Stimulated activated naive B cell treated with anti-CD40 and anti-IgM and Interleukin-4, amounts not matched to agents 10 μg/mL and 1 μg/mL and 100 μg/mL, for 72 hours (primary cell): ENCODE measurements at places on chromosomes 12 and 14.

DNA sequence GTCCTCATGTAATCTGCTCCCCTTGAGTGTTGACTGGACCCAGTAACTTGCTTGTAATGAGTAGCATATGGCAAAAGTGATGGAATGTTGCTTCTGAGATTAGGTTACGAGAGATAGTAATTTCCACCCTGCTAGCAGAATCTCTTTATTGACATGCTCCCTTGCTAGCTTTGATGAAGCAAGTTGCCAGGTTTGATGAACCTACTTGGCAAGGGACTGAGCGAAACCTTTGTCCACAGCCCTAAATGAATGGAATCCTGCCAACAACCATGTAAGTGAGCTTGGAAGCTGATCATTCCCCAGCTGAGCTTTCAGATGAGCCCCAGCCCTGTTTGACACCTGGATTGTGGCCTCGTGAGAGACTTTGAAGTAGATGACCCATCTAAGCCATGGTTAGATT is 120.8 kb upstream of the PLXNC1 start:
- H3K36me3 ChIP-seq = peaks cover 12% of the 10 kb centered on the region
- H3K27me3 ChIP-seq = peaks cover 13% of the 10 kb centered on the region
- no peak overlapping the region for H3K27ac ChIP-seq
- no peak for DNase-seq
- no peak overlapping the region for H3K4me3 ChIP-seq
- no peaks in the 10 kb centered on the region for H3K4me1 ChIP-seq

DNA sequence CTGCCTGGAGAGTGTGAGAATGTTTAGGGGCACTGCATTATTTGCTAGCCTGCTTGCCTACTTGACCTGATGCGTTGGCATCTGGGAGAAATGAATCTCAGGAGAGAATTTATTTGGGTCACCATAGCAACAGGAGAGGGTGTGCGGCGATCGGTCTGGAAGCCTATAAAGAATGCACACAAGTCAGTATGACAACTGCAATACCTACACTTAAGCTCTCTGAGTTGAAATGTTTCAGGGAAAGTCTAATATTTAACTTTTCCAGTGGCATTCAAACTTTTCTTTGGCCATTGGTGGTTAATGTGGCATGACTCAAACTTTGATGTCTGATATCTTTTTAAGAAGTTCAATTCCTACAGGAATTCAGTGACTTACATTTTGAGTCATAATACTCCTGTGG is 205.1 kb downstream of the NEDD1 start:
- DNase-seq = no peak
- H3K27me3 ChIP-seq = peaks cover 5% of the 10 kb centered on the region
- H3K4me1 ChIP-seq = no peaks in the 10 kb centered on the region
- H3K36me3 ChIP-seq = no peaks in the 10 kb centered on the region
- no peak overlapping the region for H3K27ac ChIP-seq

DNA sequence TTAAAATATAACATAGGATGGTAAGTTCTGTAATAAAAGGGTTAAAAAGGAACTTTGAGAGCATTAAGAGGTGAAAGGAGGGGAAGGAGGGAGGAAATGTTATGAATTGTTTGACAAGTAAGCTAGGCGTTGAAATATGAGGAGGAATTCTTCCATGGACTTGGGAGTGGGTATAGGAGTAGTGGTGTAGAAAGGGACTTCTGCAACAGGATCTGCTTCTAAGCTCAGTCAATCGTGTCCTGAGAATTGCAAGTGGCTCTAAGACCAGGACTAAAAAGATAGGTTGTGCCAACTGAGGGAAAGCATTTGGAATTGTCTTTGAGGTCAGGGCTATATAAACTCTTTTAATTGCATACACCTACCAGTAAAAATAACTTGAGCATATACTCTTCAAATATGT is 74.1 kb upstream of the SLC38A2 start:
- H3K36me3 ChIP-seq = no peaks in the 10 kb centered on the region
- no peaks in the 10 kb centered on the region for H3K27me3 ChIP-seq
- H3K4me3 ChIP-seq = no peak overlapping the region

DNA sequence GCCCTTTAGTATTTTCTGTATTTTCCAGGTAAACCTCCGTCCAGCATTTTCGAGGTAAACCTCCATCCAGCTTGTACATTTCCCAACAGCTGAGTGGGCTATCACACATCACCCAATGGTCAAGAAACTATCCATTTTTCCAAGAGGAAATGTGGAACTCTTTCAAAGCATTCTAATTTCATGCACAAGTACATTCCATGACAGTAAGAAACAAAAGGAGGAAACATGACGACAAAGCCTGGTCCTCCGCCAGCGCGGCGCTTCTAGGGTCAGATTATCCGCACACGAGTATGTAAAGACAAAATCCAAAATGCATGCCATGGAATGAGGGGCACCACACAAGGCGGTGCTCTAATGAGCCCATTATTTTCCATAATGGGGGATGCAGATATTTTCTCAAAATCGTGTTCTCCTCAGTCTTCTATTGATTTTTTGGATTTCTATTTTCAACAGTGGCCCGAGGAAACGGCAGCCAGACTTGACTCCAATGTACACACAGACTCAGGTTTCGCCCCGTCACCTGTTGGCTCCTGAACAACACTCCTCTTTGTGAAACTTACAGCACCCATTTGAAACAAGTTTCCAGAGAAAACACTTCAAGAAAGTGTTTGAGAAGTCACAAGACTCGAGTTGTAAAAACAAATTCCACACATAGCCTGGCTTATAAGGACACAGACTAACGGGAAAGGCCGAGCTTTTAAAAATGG is 107.4 kb downstream of the PRICKLE1 start:
- DNase-seq = no peak
- peak overlapping the region; percentile 99 for H3K4me3 ChIP-seq
- H3K4me1 ChIP-seq = peaks cover 31% of the 10 kb centered on the region
- peaks cover 5% of the 10 kb centered on the region for H3K36me3 ChIP-seq
- H3K27me3 ChIP-seq = no peaks in the 10 kb centered on the region

- no peaks in the 10 kb centered on the region for H3K4me1 ChIP-seq
- no peaks in the 10 kb centered on the region for H3K36me3 ChIP-seq
- no peak overlapping the region for H3K27ac ChIP-seq
- peaks cover 5% of the 10 kb centered on the region for H3K27me3 ChIP-seq
- DNase-seq = no peak
Observed at GRCh38 chr12:58310368-58310767, 369.0 kb downstream of the ATP23 start.

DNA sequence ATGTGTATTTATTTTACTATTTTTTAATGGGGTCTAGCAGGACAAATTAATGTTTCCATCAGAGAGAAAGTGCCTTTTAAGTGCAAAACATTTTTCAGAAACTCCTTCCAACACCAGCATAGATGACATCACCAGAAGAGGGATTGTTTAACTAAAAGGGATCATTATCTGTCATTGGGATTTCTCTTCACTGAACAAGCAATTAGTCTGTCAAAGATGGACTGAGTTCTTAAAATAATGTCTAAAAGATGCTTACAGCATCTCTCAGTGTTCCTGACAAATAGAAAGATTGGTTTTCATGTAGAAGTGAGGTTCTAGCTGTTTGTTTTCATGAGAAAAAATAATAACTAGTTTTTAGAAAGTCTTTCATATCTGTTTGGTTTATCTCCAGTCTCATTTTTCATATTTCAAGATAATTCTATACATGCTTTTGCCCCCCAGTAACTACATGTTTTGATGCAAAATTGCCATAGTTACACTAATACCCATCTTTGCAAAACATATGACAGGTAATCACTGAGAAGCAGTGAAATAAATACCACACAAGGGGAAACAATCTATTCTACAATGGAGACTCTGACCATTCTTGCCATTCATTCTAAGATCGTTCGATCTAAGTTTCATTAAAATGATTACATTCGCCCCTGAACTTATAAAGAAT is 850.3 kb downstream of the GALC start:
- H3K4me3 ChIP-seq = no peak overlapping the region
- no peaks in the 10 kb centered on the region for H3K4me1 ChIP-seq
- no peaks in the 10 kb centered on the region for H3K36me3 ChIP-seq
- no peaks in the 10 kb centered on the region for H3K27me3 ChIP-seq

DNA sequence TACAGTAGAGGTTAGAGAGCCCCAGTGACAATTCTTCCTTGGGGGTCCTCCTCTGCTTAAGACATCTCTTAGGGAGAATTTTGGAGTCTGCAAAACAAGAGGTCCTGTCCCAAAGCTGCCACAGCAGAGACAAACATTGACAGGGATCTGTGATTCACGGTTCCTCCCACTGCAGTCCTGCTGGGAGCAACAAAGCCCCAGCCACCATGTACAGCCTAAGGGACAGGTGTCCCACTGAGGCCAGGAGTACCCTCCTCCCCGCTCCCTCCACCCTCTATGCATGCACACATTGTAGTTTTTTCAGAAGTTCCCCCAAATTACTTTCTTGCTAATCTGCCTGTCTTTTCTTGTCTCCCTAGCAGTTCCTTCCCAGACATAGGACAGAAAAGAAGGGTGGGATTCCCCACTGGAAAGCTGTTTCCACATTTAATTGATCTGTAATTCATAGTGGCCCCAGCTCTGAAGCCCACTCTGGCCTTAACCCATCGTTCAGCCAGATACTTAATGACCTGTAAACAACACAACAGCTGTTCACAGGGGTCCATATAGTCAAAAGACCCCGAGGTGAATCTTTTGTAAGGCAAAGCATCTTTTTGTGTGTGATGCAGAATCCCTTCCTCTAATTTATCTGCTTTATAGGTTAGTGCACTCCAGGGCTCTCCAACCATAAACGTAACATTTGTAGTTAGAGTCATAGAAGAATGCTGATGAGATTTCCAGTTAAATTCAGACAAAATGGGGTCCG is 13.9 kb upstream of the PRICKLE1 start:
- no peak overlapping the region for H3K4me3 ChIP-seq
- H3K36me3 ChIP-seq = no peaks in the 10 kb centered on the region
- DNase-seq = no peak
- H3K4me1 ChIP-seq = no peaks in the 10 kb centered on the region

- H3K4me1 ChIP-seq = peaks cover 4% of the 10 kb centered on the region
- H3K36me3 ChIP-seq = peaks cover 3% of the 10 kb centered on the region
- no peak overlapping the region for H3K27ac ChIP-seq
- peaks cover 4% of the 10 kb centered on the region for H3K27me3 ChIP-seq
Observed at GRCh38 chr12:14514154-14514842, 53.4 kb downstream of the PLBD1 start.

GRCh38 chr12:32002848-32003493 is 43.8 kb downstream of the RESF1 start:
- peaks cover 2% of the 10 kb centered on the region for H3K4me1 ChIP-seq
- no peak for DNase-seq
- H3K36me3 ChIP-seq = peaks cover 35% of the 10 kb centered on the region

- H3K36me3 ChIP-seq = peaks cover 16% of the 10 kb centered on the region
- H3K4me3 ChIP-seq = peak overlapping the region; percentile 96
- no peak for DNase-seq
- no peaks in the 10 kb centered on the region for H3K27me3 ChIP-seq
- H3K4me1 ChIP-seq = peaks cover 49% of the 10 kb centered on the region
Observed at GRCh38 chr12:49108958-49109404, 1.7 kb downstream of the LMBR1L start.
